ENCODE measurements at places on chromosomes 3 and 15.
A peak's percentile ranks its signal among the peaks of the same experiment; 100 is the strongest.

GRCh38 chr3:192237992-192238608, 489.2 kb downstream of the FGF12 start:
- H3K4me3 ChIP-seq: no peak overlapping the region
- H3K27me3 ChIP-seq: no peaks in the 10 kb centered on the region
- DNase-seq: no peak
- H3K27ac ChIP-seq: no peak overlapping the region
- no peaks in the 10 kb centered on the region for H3K4me1 ChIP-seq
- H3K36me3 ChIP-seq: no peaks in the 10 kb centered on the region

DNA sequence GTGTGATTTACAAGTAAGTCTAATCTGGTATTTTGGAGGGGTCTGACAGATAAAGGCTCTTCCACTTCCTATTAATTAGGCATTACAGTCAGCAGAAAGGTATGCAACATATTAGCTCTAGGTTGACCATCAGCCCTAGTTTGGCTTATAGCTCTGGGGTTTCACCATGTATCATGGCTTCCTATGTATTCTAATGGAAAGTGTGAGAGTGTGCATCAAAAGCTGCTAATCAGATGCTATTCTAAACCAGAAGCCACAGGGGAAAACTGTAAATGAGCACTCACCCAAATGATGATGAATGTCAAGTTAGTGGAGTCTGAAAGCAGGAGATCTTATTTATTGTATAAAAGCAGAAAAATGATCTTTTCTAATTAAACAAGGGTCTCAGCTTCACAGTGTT, 149.2 kb upstream of the MITF start:
- H3K27me3 ChIP-seq: no peaks in the 10 kb centered on the region
- H3K27ac ChIP-seq: no peak overlapping the region

DNA sequence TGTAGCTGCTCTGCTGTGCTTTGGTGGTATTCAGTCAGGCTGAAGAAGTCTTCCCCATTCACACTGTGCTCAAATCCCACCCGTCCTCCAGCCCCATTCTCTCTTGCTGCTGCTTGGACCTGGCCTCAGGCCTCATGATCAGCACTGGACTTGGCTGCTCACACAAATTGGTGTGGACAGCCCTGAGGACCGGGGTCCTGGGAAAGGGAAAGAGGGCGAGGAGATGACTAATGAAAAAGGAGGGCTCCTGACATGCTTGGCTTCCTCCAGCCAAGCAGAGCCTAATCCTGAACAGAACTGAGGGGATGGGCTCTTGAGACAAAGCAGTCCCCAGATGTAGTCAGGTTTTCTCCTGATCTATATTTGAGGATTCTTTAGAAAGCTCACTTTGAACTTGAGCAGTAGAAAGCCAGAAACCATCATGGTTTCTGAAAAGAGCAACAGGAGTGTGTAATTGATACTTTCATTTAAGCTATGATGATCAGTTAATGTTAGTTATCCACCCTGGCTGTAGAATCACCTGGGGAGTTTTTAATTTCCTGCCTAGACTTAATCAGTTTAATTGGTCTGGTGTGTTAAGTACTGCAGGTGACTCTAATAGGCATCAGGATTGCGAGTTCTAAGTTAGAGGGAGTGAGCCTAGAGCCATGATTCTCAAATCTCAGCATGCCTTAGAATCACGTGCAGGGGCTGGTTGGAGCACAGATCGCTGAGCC, 79.4 kb upstream of the THBS1 start:
- DNase-seq: no peak
- H3K36me3 ChIP-seq: no peaks in the 10 kb centered on the region
- H3K27ac ChIP-seq: no peak overlapping the region
- H3K4me1 ChIP-seq: peaks cover 9% of the 10 kb centered on the region

- DNase-seq: no peak
- no peak overlapping the region for H3K27ac ChIP-seq
- no peaks in the 10 kb centered on the region for H3K36me3 ChIP-seq
- H3K4me3 ChIP-seq: no peak overlapping the region
Observed at GRCh38 chr3:73603762-73604171, 21.0 kb downstream of the PDZRN3 start.

DNA sequence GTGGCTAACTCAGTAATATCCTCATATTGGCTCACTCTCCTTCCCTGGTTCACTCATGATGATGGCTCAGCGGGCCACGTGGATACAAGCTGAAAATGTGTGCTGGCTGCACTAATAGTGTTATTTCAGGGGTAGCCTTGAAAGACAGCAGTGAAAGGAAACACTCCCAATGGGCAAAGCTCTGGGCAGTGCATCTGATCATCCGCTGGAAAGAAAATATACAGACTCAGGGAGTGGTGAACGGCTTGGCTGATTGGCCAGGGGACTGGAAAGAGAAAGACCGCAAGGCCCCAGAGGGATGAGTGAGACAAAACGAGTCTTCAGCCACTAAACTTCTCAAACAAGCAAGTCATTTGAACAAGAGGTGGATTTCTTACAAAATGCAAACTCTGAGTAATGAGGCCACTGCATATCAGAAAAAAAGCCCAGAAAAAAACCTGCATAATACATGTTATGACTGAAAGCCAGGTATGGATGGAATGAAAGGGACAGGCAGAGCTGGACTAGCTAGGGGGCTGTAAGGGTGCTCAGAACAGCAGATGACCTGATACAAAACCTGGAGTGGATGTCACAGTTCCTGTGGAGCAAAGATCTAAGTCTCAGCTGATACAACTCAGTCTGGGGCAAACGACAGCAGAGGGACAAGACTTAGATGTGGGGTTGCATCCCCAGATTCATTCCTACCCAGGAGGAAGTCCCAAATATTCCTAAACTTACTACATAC, 33.3 kb downstream of the CMTM6 start:
- H3K27ac ChIP-seq: no peak overlapping the region
- H3K27me3 ChIP-seq: no peaks in the 10 kb centered on the region
- DNase-seq: no peak
- H3K4me1 ChIP-seq: peaks cover 54% of the 10 kb centered on the region
- H3K4me3 ChIP-seq: no peak overlapping the region
- H3K36me3 ChIP-seq: peaks cover 14% of the 10 kb centered on the region

DNA sequence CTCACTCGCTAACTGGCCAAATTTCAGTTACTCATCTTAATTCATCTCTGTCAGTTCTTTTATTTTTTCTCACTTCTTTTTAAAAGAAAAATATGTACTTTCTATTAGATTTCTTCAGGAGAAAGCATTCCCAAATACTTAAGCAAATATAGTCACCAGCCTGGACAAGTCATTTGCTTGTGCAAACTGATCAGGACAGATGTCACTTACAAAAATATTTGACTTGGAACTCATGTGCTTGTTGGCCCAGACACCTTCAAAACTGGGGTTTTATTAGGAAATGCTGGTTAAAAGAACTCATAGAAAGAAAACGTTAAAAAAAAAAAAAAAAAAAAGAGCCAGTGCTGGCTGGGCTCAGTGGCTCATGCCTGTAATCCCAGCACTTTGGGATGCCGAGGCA, 31.3 kb upstream of the FOXP1 start:
- DNase-seq: no peak
- H3K4me1 ChIP-seq: no peaks in the 10 kb centered on the region
- peaks cover 5% of the 10 kb centered on the region for H3K36me3 ChIP-seq
- peak overlapping the region; percentile 11 for H3K27ac ChIP-seq
- no peaks in the 10 kb centered on the region for H3K27me3 ChIP-seq

- no peak overlapping the region for H3K27ac ChIP-seq
- no peaks in the 10 kb centered on the region for H3K4me1 ChIP-seq
- no peaks in the 10 kb centered on the region for H3K27me3 ChIP-seq
- H3K4me3 ChIP-seq: no peak overlapping the region
Observed at GRCh38 chr3:57530071-57530608, 14.0 kb downstream of the DNAH12 start.

DNA sequence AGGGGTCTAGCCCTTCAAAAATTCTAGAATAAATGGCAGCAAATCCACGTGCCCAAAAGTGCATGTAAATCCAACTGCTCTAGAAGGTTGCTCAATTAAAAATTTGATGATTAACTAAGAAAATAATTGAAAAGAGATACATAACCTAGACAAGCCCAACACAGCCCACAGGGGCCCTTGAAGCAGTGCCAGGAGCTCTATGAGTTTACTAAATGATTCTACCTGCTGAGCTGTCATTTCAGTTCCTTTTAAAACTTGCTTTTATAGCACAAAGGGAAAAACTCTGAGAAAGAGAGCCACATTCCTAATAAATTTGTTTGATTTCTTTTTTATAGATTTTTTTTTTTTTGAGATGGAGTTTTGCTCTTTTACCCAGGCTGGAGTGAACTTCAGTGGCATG, 38.9 kb upstream of the GNB5 start:
- DNase-seq: no peak
- no peaks in the 10 kb centered on the region for H3K4me1 ChIP-seq
- no peaks in the 10 kb centered on the region for H3K36me3 ChIP-seq
- H3K4me3 ChIP-seq: no peak overlapping the region
- no peaks in the 10 kb centered on the region for H3K27me3 ChIP-seq

GRCh38 chr3:85710490-85710889, 751.7 kb downstream of the CADM2 start:
- no peak for DNase-seq
- no peaks in the 10 kb centered on the region for H3K4me1 ChIP-seq
- no peaks in the 10 kb centered on the region for H3K27me3 ChIP-seq

DNA sequence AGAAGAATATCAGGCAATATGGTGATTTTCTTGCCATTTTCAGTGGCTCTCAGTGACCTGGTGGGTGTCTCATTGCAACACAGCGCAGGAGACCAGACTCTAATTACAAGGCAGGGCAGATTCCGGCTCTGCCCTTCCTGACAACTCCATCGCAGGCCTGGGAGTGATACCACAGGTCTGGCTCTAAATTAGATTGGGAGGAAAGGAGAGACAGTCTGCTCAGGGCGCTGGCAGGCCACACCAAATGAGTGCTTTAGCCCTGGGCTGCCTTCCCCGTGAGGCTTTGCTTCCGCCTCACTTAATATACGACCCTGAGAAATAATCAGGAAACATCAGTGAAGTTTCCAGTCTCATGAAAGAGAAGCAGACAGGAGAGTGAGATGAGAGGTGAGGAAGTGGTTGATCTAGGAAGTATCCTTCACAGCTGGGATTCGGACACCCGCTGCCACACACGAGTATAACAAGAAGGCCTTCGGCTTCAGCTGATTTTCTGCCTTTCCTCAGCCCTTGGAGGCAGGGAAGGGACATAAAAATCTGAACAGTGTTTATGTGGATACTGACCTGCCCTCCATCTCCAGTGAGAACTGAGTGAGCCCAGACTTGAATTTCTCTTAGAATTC, 73.7 kb upstream of the PROK2 start:
- no peak overlapping the region for H3K4me3 ChIP-seq
- no peak for DNase-seq
- H3K4me1 ChIP-seq: peaks cover 5% of the 10 kb centered on the region
- no peak overlapping the region for H3K27ac ChIP-seq
- H3K27me3 ChIP-seq: peaks cover 40% of the 10 kb centered on the region
- peaks cover 1% of the 10 kb centered on the region for H3K36me3 ChIP-seq

GRCh38 chr15:80475572-80475971, 71.4 kb downstream of the ARNT2 start:
- no peak for DNase-seq
- no peak overlapping the region for H3K27ac ChIP-seq

DNA sequence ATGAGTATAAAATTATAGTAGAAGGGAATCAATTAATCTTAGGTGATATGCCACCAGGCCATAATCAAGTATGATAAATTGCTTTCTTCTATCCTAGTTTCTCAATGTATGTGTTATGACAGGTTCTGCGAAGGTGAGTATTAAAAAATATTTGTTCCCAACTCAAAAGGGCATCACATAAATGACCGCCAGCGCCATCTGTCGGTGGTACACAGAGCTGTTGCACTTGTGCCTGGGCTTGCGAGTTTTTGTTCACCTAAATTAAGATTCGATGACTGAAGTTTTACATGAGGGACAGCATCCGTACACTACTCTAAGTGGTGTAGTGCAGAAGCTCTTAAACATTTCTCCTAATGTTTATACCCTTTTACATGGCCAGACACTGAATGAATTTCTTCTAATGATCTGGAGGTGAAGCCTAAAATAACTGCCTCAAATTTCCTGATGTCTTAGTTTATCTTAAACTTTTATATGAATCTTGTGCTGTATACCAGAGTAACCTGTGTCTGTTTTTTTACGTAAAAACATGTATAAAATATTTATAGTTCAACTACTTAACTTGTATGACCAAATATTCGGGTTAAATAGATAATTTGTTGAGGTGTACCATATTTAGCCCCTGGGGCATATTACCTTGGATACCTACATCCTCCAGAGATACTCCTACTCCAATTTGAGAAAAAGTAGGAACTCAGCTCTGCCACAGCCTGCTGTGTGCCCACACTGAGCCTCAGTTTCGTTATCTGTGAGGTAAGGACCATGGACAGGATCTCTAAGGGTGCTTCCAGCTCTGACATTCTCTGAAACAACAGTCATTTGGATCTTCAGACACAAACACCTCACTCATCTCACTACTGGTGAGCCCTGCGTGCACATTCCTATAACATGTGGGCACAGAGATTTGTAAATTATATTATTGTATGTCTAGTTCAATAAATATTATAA, 365.6 kb downstream of the MAGI1 start:
- H3K27me3 ChIP-seq: no peaks in the 10 kb centered on the region
- no peak overlapping the region for H3K4me3 ChIP-seq
- H3K36me3 ChIP-seq: no peaks in the 10 kb centered on the region
- H3K27ac ChIP-seq: no peak overlapping the region
- H3K4me1 ChIP-seq: no peaks in the 10 kb centered on the region

DNA sequence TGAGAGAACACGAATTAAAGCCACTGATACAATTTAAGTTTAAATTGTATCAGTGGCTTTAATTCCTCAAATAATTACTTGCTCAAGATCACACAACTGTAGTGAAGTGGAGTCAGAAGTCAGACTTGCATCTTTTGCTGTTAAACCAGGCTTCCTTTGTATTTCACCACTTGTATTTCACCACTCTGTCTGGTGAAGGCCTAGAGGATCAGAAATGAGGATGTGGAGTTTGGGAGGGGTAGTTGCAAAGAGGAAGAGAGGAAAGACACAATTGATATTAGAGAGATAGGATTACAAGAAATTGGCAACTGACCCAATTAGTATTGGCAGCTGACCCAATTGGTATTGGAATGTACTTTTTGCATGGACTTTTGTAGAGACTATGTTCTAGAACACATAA, 288.1 kb upstream of the GPR149 start:
- no peak overlapping the region for H3K27ac ChIP-seq
- H3K36me3 ChIP-seq: no peaks in the 10 kb centered on the region
- no peaks in the 10 kb centered on the region for H3K4me1 ChIP-seq
- H3K4me3 ChIP-seq: no peak overlapping the region
- no peaks in the 10 kb centered on the region for H3K27me3 ChIP-seq
- no peak for DNase-seq

GRCh38 chr15:98906712-98907083, 100.9 kb downstream of the PGPEP1L start:
- H3K4me1 ChIP-seq: no peaks in the 10 kb centered on the region
- DNase-seq: no peak

GRCh38 chr15:100105101-100105500, 236.7 kb downstream of the ADAMTS17 start:
- no peaks in the 10 kb centered on the region for H3K4me1 ChIP-seq
- DNase-seq: no peak
- no peak overlapping the region for H3K27ac ChIP-seq
- no peak overlapping the region for H3K4me3 ChIP-seq

- no peak for DNase-seq
- no peak overlapping the region for H3K27ac ChIP-seq
- H3K4me1 ChIP-seq: no peaks in the 10 kb centered on the region
Observed at GRCh38 chr3:52007291-52007690, 11.6 kb upstream of the RPL29 start.

Data from central memory CD8-positive, alpha-beta T cell (primary cell).